Small intestine (tissue), 16 donors: ENCODE measurements at places on chromosomes 6 and 20. TPM values are rescaled to one million over a fixed set of nuclear protein-coding genes. Genes with fewer than 3 reads are reported as not detected.

The TMC2 gene
- not detected for polyA plus RNA-seq

The C20orf144 gene
- polyA plus RNA-seq, result 0.41 TPM

The BMP5 gene
- not detected for polyA plus RNA-seq

- no peak for DNase-seq
Measured at GRCh38 chr6:81731814-81732213, 20.7 kb downstream of the TENT5A start.

DNA sequence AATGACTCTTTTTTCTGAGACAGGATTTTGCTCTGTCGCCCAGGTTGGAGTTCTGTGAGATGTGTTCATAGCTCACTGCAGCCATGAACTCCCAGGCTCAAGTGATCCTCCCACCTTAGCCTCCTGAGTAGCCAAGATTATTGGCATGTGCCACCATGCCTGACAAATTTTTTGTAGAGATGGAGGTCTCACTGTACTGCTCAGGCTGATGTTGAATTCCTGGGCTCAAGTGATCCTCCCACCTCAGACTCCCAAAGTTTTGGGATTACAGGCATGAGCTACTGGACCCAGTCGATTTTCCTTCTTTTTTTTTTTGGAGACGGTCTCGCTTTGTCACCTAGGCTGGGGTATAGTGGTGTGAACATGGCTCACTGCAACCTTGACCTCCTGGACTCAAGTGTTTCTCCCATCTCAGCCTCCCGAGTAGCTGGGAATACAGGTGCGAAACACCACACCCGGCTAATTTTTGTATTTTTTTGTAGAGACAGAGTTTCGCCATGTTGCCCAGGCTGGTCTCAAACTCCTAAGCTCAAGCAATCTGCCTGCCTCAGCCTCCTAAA, 24.3 kb downstream of the BCL2L1 start:
- DNase-seq, result no peak
